ENCODE measurements at places on chromosomes 1 and 21.

GRCh38 chr1:33390542-33390941, 40.4 kb downstream of the PHC2 start:
- DNase-seq: no peak

GRCh38 chr1:195591917-195592672, 1016.1 kb downstream of the KCNT2 start:
- DNase-seq: peak; percentile 49

DNA sequence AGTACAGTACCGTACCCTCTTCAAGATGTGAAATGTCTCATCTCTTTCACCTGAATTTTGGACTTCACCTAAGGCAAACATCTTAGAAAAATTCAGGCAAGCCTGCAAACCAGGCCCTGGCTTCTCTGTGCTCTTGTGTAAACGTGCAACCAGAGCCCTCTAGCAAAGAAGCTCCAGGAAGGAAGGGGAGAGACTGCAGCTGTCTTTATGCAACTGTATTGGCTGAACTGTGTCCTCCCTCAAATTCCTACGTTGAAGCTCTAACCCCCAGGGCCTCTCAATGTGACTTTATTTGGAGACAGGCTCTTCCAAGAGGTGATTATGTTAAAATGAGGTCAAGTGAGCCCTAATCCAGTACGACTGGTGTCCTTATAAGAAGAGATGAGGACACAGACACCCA, 60.3 kb downstream of the SLC45A1 start:
- DNase-seq: no peak

DNA sequence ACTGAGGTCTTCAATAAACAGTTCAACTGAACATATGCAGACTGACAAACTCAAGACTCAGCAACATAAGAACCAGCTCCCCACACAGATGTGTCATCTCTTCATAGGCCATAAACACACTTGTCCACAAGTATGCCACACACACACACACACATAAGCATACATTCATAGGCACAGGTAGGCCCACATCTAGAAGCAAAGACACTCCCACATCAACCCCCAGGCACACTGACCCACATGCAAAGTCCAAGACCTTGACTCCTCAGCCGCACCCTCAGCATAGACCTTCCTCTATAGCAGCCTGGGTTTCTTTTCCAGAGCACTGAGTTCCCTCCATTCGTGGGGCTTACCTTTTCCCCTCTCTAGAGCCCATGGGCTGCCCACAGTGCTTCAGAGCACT, 1.4 kb downstream of the LAD1 start:
- no peak for DNase-seq

DNA sequence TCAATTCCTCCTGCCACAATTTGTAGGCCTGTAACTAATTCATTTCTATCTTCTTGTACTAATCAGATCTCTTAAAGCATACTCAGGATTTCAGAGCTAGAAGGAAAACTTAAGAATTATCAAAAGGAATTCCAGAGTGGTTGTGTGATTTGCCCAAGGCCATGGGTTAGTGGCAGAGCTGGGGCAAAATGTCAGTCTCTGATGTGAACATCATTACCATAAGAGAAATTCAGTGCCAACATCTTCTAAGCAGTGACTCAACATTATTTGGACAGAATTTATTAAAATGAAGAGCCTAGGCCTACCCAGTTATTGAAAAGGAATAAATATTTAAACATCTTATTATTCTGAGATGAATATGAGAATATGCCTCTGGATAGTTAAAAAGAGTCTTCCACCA, 14.5 kb downstream of the ST6GALNAC5 start:
- DNase-seq: no peak

- no peak for DNase-seq
These were observed 739.6 kb upstream of the CXADR start for GRCh38 chr21:16773206-16773605.

GRCh38 chr1:90809093-90809492, 92.0 kb upstream of the BARHL2 start:
- no peak for DNase-seq

GRCh38 chr1:237303929-237304328, 261.9 kb downstream of the RYR2 start:
- DNase-seq: no peak

- DNase-seq: peak; percentile 89
These were observed 10.7 kb downstream of the FMOD start for GRCh38 chr1:203340112-203340790.

DNA sequence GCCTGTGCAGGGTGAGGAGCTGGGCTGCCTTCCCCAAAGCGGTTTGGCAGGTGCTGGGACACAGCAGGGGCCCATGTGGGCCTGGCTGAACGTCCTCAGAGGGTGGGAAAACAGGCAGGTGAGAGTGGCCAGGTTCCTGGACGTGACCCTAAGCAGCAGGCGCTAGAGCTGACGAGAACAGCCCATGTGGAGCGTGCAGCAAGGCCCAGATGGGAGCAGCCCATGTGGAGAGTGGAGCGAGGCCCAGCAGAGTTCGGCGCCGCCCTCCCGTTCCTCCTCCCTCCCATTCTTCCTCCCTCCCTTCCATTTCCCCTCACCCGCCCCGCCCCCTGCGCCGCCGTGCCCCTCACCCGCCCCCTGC, 314.4 kb upstream of the VAMP3 start:
- DNase-seq: no peak

- DNase-seq: no peak
These were observed 29.4 kb downstream of the MIER1 start for GRCh38 chr1:66954208-66954607.

DNA sequence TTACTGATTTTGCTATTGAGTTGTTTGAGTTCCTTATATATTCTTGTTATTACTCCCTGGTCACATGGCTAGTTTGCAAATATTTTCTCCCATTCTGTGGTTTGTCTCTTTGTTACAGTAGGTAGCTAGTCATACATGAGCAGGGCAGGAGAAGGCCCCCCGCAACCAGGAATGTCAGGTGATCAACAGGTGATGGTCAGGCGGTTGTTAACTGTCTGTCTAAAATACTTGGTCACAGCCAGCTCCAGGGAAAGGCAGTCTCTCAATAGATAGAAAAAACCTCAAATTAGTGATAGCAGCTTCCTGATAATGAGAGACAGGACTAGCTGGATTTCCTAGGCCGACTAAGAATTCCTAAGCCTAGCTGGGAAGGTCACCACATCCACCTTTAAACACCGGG, 217.9 kb downstream of the RHOU start:
- DNase-seq: no peak

DNA sequence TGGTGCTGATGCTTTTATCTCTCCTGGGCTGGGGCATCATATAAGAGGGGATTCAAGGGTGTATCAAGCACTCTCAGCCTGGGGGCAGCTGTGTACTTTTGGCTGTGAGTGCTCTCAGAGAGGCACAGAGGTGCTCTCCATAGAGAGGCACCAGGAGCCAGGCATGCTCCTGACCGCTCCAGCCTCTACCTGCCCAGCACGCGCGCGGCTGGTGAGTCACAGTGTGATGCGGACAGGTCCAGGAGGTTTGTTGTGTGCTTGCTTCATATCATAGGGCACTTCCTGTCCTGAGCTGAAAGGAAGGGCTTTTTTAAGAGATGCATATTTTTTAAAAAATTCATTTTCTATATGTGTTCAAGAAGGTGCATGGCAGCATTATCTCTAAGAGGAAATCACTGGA, 93.6 kb upstream of the BCAR3 start:
- DNase-seq: no peak

DNA sequence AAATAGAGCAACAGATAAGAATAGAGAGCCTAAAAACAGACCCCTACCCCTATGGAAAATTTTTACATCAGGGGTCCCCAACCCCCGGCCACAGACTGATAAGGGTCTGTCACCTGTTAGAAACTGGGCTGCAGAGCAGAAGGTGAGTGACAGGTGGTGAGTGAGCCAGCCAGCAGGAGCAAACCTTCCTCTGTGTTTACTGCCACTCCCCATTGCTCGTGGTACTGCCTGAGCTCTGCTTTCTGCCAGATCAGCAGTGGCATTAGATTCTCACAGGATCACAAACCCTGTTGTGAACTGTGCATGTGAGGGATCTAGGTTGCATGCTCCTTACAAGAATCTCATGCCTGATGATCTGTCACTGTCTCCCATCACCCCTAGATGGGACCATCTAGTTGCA, 174.1 kb downstream of the FOXD2 start:
- no peak for DNase-seq

DNA sequence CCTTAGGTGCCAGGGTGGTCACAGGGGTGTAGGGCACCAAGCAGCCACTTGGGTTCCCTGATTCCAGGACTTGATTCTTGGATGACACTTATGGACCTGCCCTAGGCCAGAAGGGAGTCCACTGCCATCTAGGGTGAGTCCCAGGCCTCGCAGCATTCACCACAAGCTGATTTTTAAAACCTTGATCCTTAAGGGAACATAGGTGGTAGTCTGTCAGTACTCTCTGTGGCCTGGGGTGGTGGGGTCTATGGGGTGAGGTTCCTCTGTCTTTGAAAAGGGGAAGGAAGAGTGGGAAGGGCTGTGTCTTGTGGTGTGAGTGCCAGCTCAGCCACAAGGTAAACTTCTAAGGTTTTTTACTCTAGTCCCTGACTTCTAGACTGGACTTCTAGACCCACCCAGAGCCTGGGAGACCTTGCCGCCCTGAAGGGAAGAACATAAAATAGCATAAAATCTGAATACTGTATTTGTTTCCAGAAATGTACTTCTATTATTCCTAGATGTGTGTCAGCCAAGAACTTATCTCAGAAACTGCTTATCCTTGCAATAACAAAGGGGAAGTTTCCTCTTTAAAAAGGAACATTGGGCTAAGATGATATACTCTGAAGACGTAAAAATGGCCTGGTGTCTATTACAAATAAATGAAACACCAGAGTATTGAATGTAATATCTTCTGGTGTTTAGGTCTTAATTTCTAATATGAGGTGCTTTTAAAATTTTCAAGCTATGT, 757.3 kb downstream of the LTN1 start:
- DNase-seq: no peak

- DNase-seq: no peak
These were observed 6.2 kb downstream of the UTS2 start for GRCh38 chr1:7846656-7847055.

DNA sequence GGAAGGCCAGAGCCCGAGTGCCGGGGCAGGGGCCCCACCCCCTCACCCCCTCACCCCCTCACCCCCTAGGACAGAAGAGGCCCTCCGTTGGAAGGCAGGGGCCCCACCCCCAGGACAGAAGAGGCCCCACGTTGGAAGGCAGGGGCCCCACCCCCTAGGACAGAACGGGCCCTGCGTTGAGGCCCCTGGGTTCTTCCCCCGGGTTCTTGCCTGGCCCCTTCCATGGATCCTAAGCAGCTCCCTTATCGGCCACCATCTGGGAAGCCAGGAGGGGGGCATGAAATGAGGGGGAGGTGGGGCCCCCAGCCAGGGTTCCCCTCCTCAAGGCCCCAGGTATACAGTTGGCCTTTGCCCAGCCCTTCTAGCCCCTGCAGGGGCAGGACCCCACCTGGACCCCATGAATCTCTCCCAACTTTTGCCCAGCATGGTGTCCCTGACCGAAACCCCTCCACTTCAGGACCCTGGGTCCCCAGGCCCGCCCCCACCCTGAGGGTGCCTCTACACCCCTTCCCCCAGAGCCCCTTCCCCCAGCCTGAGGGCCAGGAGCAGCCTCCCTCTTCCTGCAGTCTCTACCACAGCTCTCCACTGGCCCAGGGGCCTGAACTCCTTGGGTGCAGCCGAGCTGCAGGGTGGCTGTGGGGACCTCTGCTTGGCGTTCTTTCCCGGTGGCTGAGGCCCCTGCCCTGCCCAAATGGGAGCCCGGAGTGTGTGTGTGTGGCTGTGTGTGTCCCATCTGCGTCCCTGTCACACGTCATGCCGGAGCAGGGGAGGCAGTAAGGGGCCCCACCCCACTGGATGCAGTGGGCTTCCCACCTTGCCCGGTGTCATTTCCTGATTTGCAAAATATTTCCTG, 4.3 kb upstream of the VWA1 start:
- DNase-seq: no peak

DNA sequence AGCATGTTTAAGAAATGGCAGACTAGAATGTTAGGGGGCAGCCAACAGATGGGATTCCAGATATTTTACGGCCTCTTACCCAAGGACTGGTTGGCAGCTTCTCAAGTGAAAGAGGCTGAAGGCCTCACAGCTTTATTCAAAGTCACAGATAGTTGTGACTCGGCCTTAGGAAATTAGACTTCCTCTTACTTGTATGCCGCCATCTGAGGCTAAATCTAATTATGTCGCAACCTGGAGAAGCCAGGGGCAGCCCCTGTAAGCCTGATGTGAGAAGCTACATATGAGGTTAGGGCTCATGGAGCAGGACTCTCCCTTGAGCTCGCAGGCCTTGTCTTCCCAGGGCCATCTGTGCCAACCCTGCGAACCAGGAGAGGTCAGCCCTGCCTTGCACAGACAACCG, 352.5 kb downstream of the HHAT start:
- no peak for DNase-seq
